ENCODE measurements at places on chromosomes 13 and 19. TPM values are rescaled to one million over a fixed set of nuclear protein-coding genes. Genes with fewer than 3 reads are reported as not detected.
A peak's percentile ranks its signal among the peaks of the same experiment; 100 is the strongest.

Gene LILRB5
- total RNA-seq: not detected

DNA sequence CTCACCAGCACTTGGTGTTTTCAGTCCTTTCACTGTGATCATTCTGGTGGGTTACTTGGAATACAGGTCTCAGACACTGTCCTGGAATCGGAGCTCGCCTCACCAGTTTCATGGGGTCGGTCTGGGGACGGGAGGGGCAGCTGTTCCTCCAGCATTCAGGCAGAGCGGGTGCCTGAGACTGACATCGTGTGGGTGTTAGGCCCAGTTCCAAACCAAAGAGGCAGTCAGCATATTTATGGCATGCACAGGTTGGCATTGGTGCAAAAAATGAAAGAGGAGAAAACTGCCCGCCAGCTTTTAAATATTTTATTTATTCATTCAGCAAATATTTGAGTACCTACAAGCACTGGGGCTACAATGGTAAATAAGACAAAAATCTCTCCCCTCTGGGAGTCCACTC is 20.1 kb downstream of the PLEKHF1 start:
- DNase-seq: peak; percentile 39

Gene C13orf42
- not detected for total RNA-seq

GRCh38 chr19:45492627-45493470 is 4.0 kb downstream of the RTN2 start:
- peak; percentile 90 for DNase-seq

GRCh38 chr19:2355168-2356035 is 4.7 kb upstream of the TMPRSS9 start:
- DNase-seq: peak; percentile 76

DNA sequence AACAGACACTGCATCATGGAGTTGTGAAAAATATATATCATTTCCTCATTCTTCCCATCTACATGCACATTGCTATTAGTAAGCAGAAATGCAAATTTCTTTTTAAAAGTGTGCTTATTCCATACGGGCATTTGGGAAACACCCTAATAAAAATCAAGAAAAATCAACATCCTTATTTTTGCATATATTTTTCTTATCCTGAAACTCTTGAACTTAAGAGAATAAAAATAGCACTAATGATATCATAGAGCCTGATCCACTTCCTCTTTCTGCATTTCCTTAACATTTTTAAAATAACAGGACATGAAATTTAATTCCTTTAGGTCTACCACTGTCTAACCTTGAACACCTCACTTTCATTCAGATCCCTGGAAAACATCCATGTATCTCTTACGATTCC is 123.3 kb downstream of the VWA8 start:
- no peak for DNase-seq

DNA sequence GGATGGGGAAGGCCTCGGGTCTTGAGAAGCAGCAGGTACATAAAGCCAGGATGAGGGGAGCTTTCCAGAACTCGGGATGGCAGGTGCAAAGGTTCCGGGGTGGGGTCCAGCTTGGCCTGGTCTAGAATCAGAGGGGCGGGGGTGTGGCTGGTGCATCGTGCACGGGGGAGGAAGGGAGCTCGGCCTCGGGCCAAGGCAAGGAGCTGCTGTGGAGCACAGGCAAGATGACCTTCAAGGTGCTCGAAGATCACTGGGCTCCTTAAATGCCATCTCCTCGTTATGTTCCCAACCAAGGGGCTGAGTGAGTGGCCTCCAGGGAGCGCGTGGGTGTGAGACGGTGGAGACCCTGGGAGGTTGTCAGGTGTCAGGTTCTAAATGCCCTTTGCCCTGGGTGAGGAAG is 16.1 kb upstream of the SIGLEC11 start:
- no peak for DNase-seq
